ENCODE measurements at places on chromosomes 12 and 14. TPM values are rescaled to one million over a fixed set of nuclear protein-coding genes. Genes with fewer than 3 reads are reported as not detected.
A peak's percentile ranks its signal among the peaks of the same experiment; 100 is the strongest.

- peaks cover 69% of the 10 kb centered on the region for H3K36me3 ChIP-seq
- no peak for DNase-seq
- no peaks in the 10 kb centered on the region for H3K27me3 ChIP-seq
- no peak overlapping the region for H3K27ac ChIP-seq
- no peak overlapping the region for H3K4me3 ChIP-seq
- peaks cover 17% of the 10 kb centered on the region for H3K4me1 ChIP-seq
Observed at GRCh38 chr14:75119056-75119455, 7.8 kb downstream of the NEK9 start.

DNA sequence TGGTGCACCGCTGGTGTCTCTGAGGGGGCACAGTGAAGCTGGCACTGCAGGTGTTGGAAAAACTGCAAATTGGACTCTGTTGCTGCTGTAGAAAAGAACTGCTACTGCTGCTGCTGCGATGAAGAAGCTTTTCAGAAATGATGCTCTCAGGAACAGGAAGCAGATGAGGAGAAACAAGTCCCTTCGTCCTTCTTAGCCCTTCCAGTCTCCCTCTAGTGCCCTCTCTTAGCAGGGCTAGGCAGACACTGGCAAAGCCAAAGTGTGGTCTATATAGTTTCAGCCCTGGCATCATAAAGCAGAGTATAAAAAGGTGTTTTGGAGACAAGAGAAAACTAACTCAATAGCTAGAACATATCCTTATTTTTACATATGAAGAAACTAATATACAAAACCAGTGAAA, 174.5 kb downstream of the MYRFL start:
- no peaks in the 10 kb centered on the region for H3K4me1 ChIP-seq
- no peak for DNase-seq
- no peaks in the 10 kb centered on the region for H3K36me3 ChIP-seq
- H3K4me3 ChIP-seq, result no peak overlapping the region

DNA sequence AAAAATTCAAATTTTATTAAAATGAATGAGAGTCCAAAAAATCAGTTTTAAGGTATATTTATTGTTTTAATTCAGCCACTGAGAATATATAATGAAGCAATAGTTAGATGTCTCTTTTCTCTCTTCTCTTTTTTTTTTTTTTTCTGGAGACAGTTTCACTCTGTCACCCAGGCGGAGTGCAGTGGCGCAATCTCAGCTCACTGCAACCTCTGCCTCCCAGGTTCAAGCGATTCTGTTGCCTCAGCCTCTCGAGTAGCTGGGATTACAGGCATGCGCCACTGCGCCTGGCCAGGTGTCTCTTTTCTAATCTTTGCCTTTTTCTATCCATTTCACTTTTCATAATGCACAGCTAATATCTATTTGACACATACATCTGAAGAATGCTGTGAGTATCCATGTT, 307.1 kb upstream of the RGS6 start:
- H3K27ac ChIP-seq, result no peak overlapping the region
- peaks cover 18% of the 10 kb centered on the region for H3K36me3 ChIP-seq
- H3K4me1 ChIP-seq, result no peaks in the 10 kb centered on the region
- DNase-seq, result peak; percentile 65
- H3K4me3 ChIP-seq, result no peak overlapping the region
- H3K27me3 ChIP-seq, result no peaks in the 10 kb centered on the region

Gene TAS2R42
- total RNA-seq, result not detected
